ENCODE measurements at places on chromosomes 4 and X.

GRCh38 chrX:13309631-13310030 lies 10.2 kb downstream of the ATXN3L start:
- no peak for DNase-seq

DNA sequence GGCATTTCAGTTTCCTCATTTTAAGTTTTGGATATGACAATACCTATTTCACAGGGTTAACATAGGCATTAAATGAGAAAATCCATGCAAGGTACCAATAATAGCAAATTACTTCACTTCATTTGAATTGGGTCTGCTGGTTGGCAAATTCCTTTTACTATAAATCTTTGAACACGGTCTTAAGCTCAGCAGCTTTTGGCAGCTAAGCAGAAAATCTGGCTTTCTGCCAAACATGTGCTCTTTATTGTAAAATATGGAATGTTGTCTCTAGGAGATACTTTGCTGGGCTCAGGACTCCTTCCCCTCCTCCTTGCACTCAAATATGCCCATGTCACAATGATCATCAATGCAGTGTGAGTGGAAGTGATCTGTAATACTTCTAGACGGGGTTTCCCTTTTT lies 16.8 kb upstream of the DMP1 start:
- peak; percentile 9 for DNase-seq

DNA sequence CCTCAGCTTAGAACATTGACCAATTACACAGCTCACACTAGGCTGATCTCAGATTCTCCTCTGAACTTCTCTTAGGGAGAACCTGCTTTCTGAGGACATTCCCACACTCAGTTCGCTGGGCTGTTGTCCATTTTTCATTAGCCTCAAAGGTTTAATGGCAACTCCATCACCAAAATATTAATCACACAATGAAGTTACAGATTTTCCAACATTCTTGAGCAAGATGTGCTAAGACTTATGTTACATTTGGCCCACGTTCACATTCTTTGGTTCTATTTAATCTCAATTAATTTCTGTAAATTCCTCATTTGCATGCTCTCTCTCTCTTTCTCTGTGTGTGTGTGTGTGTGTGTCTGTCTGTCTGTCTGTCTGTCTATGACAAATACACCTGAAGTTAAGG lies 82.3 kb upstream of the EDNRA start:
- DNase-seq: no peak

- no peak for DNase-seq
These were observed 62.3 kb downstream of the FAM184B start for GRCh38 chr4:17719106-17719505.

DNA sequence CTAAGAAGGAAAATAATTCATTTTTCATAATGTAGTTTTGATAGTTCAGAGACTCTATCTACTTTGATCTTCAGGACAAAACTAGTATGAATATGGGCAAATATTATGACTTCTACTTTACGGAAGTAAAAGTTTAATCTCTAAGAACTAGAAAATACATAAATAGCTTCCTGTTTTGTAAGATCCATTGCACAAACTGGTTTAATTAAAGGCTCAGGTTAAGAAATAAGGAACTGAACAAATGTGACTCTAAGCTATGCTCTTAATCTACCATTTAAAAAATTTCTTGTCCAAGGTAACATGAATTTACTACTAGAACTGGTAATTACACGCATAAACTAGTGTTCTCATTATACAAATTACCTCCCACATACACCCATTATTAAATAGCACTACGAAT lies 360.6 kb downstream of the INPP4B start:
- no peak for DNase-seq

- no peak for DNase-seq
These were observed 28.1 kb upstream of the LANCL3 start for GRCh38 chrX:37543324-37543723.

GRCh38 chr4:53905276-53905940 lies 159.0 kb downstream of the CHIC2 start:
- no peak for DNase-seq

DNA sequence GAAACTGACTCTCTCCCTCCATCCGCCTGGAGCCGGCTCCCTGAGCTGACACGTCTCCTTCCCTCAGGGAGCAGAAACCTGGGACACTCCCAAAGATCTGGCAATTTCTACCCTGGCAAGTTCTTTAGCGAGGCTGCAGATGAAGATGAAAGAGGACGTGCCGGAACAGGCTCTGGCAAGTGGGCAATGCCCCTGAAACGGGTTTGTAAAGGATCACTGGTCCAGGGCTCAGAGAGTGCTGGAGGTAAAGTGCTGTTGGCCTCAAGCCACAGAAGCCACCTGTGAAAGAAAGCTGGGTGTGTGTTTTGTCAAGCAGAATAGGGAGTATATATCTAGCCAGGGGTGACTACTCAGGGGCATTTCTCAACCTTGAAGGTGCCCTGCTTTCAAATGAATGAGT lies 131.4 kb upstream of the ATP6AP2 start:
- peak; percentile 76 for DNase-seq

DNA sequence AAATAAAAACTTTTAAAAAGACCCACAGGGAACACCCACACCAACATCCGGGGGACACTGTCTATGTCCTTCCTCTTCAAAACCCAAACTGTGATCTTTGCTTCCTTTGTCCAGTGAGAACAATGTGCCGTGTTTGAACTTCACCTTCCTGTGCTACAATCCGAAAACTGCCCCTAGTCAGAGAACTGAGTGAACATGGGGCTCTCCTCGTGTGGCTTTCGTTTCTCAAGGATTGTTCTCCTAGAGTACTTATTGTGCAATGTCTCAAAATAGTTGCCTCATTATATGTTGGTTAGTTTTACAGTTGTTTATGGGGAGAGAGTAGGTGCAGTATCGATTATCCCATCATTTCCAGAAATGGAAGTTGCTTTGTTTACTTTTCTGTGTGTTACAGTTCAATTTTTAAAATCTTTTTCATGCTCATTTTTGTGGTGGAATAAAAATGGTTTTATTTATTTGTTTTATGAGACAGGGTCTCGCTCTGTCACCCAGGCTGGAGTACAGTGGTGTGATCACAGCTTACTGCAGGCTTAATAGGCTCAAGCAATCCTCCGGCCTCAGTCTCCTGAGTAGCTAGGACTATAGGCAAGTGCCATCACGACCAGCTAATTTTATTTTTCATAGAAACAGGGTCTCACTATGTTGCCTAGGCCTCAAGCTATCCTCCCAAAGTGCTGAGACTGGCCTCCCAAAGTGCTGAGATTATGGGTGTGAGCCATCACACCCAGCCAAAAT lies 29.9 kb downstream of the RBMX start:
- no peak for DNase-seq

DNA sequence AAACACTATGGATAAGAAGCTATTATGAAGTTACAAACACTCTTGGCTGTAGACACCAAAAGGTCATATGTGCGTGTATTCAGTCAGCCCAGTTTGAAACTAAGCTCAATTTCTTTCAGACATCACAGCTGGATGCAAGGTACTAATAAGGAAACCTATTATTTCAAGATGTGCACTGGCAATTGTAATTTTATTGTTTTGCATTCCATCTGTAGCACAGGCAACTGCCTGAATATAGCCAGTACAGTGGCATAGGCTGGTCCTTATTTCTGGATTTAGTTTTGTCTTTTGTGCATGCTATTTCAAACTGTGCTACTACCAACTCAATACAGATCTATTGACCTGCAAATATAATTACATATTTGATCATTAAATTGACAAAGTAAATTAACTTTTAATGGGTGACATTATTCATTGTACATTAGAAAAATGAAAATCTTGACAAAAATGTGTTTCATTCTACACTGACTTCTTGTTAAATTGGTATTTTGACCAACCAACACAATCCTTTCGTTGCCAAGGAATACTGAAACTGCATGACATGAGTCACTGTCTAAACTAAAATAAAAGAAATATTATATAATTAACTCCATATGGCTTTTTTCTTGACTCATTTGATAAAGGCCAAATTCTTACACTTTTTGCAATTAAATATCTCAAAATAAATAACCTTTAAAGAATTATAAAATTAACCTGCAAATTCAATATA lies 594.3 kb upstream of the ADGRL3 start:
- no peak for DNase-seq

- DNase-seq: no peak
These were observed 53.3 kb downstream of the ACOX3 start for GRCh38 chr4:8387194-8387593.

DNA sequence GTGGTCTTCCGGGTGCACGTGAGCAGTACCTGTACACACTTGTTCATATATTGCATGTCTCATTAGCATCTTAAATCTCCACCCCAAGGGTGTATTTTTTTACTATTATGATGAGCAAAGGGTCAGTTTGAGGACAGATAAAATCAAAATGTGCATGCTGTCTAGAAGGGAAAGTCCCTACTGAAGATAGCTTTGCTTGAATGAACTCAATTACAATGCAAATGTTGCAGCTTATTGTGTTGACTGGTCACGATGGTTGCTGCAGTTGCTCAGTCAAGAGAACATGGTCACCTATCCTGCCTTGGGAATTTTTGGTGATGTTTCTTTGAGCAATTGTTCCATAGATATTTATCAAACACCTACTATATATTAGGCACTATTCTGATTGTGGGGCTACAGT lies 103.8 kb upstream of the MID1IP1 start:
- no peak for DNase-seq

GRCh38 chrX:54093159-54093558 lies 48.9 kb upstream of the PHF8 start:
- DNase-seq: no peak

- DNase-seq: no peak
These were observed 23.1 kb downstream of the CENPC start for GRCh38 chr4:67522230-67522629.

GRCh38 chrX:110252711-110253110 lies 65.2 kb downstream of the AMMECR1 start:
- no peak for DNase-seq

GRCh38 chr4:143391261-143391660 lies 54.6 kb downstream of the GAB1 start:
- no peak for DNase-seq

DNA sequence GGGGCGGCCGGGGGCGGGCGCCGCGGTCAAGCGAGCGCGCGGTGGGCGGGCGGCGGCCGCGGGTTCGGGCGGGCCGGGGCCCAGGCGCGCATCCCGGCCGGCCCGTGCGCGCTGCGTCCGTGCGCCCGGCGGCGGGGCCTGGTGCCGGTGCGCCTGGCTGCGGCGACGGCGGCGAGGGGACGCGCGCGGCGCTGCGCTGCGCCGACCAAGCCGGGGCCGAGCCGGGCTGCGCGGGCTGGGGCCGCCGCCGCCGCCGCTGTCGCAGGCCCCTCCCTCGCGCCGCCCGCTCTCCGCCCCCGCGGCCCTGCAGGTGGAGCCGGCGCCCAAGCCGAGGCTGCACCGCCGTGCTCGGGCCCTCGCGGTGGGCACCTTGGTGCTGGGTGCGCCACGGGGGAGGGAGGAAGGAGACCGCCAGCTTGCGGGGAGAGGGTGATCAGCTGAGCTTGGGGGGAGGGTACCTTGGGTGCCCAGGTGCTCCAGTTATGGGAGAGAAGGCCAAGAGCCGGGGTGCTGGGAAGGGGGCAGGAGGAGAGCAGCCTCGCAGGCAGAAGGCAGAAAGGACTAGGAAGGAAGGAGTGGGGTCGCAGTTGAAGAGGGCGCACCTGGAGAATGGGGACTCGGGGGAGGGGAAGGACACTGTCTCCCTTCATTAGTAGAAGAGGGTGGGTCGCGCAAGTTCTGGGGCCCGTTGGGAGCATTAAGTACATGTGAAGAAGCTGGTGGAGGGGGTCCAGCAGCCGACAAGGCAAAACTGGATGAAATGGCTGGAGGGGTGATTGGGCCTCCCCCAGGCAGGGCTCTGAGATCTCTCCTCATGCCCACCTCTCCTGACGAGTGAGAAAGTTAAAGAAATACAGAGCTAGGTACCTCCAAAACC lies at the start of gene PPP2R2C:
TSS of gene PPP2R2C (minus strand) at position 228 of the 877 bp plus-strand sequence. CDS start 385 bp downstream, outside the sequence.
- DNase-seq: no peak

GRCh38 chrX:9195199-9195880 lies 161.4 kb upstream of the FAM9B start:
- DNase-seq: no peak

- no peak for DNase-seq
These were observed 54.9 kb upstream of the LGI2 start for GRCh38 chr4:25085671-25086070.

DNA sequence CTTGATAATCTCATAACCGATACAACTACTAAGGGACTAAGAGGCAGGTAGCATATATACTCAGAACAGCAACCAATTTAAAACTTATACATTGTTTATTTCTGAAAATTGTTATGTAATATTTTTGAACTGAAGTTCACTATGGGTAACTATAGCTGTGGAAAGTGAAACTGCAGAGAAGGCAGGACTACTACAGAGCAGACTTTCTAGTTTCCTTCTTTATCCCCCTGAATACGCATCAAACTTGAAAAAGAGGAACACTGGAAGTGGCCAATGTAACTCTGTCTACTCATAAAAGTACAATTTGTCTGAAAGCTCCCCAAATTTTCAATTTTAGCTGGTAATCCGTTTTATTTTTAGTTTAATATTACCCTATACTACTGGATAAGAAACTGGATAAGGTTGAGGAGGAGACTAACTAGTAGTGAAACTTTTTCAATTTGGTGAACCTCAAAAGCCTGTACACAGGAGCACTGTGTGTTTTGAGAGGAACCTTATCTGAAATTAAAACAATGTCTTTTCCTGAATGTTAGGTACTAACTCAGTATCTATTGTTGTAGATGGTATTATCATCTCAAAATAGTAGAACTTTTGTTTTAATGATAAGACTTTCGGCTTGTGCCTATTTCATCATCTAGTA lies 225.8 kb downstream of the GABRG1 start:
- no peak for DNase-seq

DNA sequence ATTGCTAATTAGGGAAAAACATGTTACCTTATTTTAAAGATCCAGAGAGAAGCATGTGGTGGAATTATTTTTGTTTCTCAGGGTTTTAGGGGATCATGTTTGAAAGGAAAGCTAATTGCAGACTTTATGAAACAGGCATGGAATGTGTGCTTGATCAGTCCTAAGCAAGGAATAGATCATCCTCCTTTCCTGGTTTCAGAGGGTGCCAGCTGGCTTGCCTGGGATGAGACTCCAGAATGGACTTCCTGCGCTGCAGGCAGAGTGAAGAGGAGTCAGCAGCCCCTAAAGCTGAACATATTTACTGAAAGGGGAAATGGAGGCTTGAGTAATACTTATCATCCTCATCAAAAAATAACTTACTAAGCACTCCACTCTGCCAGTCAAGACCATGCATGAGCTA lies 13.3 kb downstream of the FGF5 start:
- DNase-seq: no peak

GRCh38 chr4:108840426-108840975 lies 77.6 kb upstream of the ETNPPL start:
- DNase-seq: no peak
